ENCODE measurements at places on chromosomes 3 and 15. TPM values are rescaled to one million over a fixed set of nuclear protein-coding genes. Genes with fewer than 3 reads are reported as not detected.
A peak's percentile ranks its signal among the peaks of the same experiment; 100 is the strongest.

DNA sequence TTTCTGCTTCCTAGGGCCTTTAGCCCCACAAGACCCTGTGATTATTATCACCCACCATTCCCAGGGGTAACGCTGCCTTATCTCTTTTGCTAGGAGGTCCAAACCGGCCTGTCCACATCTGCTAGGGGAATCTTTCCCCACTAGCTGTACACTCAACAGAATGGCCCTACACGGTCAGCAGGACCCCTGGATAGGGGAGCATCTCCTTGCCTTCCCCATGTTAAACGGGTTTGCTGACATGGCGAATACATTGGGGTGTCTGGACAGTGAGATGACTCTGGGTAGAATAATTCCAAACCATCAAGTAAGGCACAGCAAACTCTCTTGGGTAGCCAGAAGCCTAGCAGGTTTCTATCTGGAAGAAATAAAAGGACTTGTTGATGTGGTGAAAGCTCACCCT, 702 bp downstream of the TRAIP start:
- DNase-seq, result no peak

DNA sequence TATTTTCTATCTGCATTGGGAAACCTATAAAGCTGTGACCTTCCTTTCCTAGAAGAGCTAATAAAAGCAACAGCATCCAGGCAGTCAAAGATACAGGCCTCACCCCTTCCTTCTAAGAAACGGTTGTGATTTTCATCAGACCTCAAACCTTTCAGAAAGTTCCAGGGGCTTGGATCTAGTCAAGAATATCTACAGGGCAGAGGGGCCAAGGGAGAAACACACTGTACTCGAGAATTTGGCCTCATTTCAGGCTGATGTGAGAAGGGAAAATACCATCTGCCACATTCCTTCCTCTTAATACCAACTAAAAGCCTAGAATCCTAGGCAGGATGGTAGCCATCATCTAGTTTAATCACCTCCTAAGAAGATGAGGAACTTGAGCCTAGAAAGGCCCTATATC, 24.5 kb upstream of the BCL6 start:
- no peak for DNase-seq

DNA sequence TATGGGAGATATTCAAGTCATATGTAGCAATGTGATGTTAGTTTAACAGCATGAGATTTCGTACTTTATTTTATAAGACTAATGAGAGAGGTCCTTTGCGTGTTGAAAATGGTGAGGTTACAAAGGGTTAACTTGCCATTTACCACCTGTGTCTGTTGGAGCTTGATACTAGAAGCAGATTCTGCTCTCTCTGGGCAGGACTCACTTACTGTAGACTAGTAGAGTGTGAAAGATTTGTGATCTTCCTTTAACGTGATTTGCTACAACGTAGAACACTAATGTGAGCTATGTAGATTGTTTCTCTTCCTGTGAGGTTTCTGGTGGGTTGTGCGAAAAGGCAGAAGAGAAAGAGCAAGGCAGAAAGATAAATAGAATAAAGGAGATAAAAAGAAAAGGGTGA, 1.1 kb downstream of the TP63 start:
- no peak for DNase-seq

- DNase-seq, result peak; percentile 87
Measured at GRCh38 chr15:47384341-47384740, 333.0 kb upstream of the SEMA6D start.

GRCh38 chr3:158642474-158643210, 1.7 kb upstream of the GFM1 start:
- peak; percentile 2 for DNase-seq

COLQ gene
- 0.33 TPM for total RNA-seq
